RKO (cell line): ENCODE measurements at places on chromosomes 5 and 9.

DNA sequence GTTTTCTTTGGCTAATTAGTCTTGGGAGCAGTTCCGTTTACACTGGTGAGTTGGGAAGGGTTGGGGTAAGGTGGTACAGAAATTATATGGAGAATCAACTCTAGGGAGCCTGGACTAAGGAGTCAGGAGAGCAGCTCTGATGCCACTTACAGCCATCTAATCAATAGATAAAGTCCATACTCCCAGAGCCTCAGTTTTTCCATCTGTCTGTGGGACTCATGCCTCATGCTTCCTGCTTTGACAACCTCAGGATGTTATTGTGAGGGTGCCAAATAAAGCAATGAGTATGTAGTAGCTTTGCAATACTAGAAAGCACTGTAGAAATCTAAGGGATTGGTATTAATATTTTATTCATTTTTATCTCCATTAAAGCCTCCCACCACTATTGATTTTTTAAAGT is 105.0 kb downstream of the GALNT10 start:
- no peak for DNase-seq

DNA sequence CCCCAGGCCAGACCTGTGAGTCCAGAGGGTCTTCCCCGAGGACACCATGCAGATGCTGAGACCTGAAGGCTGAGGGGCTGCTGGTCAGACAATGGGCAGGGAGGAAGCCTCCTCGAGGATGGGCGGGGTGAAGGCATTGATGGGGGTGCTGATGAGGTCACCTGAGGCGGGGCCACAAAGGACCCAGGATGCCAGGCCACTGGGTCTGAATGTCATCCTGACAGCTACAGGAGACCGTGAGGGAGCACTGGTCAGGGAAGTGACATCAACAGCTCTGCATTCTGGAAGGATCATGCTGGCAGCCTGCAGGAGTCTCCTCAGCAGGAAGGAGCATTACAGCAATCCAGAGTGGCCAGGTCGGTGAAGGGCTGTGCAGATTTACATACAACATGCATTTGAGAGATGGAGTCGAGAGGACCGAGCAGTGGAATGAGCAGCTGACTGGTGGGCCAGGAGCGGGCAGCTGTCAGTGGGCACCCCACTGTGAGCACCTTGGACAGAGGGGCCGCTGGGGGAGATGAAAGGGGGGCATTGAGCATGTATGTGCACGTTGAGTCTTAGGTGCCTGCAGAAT is 77.7 kb upstream of the ADAMTS2 start:
- no peak for DNase-seq

- DNase-seq = no peak
Observed at GRCh38 chr5:5103245-5103644, 36.9 kb upstream of the ADAMTS16 start.

- DNase-seq = no peak
Observed at GRCh38 chr5:39266442-39266841, 47.1 kb upstream of the FYB1 start.

GRCh38 chr5:3311433-3311832 is 284.2 kb upstream of the IRX1 start:
- DNase-seq = no peak

GRCh38 chr5:40736103-40736875 is 19.5 kb downstream of the TTC33 start:
- DNase-seq = peak; percentile 68
